ENCODE measurements at places on chromosomes 4 and X.

- no peak for DNase-seq
Observed at GRCh38 chr4:48212165-48212564, 57.5 kb downstream of the TEC start.

GRCh38 chrX:18136816-18137215 is 83.9 kb downstream of the BEND2 start:
- no peak for DNase-seq

GRCh38 chrX:82589410-82589809 is 918.7 kb upstream of the POU3F4 start:
- DNase-seq: no peak

- no peak for DNase-seq
Observed at GRCh38 chr4:168449719-168450452, 30.4 kb downstream of the DDX60L start.

DNA sequence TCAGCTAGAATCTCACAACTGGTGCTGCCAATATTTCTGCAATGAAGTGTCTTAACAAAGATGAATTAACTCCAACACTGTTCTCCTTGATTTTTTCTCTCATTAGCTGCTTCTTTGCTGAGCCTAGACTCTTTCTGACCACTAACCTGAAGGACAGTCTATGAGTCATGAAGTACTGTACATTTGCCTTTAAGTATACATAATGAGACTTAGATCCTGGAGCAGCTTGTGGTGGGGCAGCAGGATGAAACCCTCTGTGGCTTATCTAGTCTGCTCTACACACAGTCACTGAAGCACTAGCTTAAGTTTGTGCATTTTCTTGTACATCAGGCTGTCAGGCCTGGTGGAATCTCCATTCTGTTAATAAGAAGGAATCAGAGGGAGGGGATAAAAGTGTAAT is 307.4 kb upstream of the SMIM31 start:
- DNase-seq: no peak

DNA sequence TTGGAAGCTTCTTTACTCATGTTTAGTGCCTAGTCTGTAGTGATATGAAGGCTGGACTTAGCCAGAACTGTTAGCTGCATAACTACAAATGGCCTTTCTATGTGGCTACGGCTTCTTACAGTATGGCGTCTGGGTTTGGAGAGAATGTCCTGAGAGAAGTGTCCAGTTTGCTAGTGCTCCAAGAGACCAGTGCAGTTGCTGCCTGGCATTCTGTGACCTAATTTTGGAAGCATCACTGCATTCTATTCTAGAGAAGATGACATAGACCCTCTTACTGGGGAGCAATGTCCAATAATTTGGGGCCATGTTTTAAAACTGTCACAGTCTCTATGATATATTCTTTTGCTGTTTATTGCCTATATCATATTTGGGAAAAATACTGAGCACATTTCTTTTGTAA is 74.2 kb downstream of the STAG2 start:
- no peak for DNase-seq

GRCh38 chr4:73185903-73186302 is 72.7 kb downstream of the ANKRD17 start:
- no peak for DNase-seq

- DNase-seq: no peak
Observed at GRCh38 chr4:22997358-22998224, 304.9 kb downstream of the GBA3 start.

DNA sequence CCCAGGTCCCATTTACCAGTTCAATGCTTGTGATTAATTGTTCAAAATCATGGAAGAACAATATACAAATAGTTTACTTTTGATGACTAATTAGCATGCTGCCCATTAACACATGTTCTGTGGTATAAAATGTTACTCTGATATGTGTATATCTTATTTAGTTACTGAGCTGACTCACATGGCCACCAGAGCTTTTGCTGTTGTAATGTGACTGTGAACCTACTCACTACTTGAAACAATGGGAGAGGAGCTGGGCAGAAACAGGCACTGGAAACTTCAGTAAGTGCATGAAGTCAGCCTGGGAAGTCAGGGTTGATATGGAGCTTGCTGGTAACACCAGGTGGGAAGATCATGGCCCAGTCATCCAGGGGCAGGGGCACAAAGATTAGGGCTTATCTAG is 72.7 kb upstream of the MAD2L1 start:
- no peak for DNase-seq

DNA sequence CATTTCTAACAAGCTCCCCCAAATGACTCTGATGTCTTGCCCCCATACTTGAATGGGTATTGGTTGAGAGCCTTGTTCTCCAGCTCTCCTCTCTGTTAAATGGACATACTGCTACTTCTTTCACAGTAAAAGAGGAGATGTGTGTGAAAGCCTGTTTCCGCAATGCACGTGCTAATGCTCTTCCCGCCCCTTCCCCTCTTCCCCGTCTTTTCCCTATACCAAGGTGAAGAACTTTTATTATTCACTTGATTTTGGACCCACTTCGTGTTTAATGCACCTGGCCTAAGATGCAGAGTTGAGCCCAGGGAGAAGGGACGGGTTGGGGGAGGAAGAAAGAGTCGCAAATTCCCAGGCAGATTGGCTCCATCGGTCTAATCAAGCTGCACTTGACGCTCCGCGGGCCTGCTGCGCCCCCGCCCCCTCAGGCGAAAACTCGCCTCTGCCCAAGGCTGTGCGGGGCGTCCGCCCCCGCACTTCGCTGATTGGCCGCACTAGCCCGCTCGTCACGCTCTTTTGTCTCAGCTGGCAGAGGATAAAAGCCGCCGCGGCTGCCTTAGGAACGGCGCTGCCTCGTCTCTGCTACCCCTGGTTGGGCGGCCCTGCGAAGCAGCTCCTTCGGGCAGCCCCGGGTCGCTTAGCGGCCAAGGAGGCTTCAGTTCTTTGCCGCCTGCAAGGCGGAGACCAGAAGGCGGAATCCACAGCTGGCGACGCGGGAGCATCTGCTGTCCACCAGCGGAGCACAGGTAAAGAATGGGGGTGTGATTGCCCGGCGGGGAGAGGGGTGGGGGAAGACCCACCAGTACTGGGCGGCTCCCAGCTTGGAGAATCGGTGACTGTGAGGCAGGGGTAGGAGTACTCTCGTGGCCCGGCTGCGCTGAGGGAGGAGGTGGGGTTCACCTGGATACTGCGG is at the start of gene ZCCHC12:
Gene ZCCHC12 (plus strand): TSS at position 562 of the 910 bp plus-strand sequence. CDS start 1,421 bp downstream, outside the sequence.
- peak; percentile 25 for DNase-seq

DNA sequence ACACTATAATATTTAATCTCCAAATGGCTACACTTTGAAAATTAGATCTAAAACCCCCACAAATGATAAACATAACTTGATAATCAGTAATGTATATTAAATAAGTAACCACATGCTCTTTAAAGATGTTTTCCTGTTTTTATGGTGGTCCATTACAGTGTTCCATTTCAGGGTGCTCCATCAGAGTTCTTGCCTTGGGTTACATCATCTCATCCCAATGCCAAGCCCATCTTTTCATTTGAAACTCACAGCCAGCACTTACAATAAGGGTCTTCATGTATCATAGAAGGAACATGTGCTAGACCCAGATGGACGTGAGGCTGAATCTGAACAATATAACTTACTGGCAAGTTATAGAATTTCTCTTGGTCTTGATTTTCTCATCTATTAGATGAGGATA is 10.5 kb upstream of the PAQR3 start:
- no peak for DNase-seq

GRCh38 chr4:84110040-84110439 is 389.1 kb downstream of the NKX6-1 start:
- no peak for DNase-seq

- DNase-seq: no peak
Observed at GRCh38 chr4:20195071-20195885, 56.4 kb upstream of the SLIT2 start.

- no peak for DNase-seq
Observed at GRCh38 chr4:36402008-36402758, 120.8 kb downstream of the DTHD1 start.

GRCh38 chr4:94533405-94534223 is 81.9 kb downstream of the PDLIM5 start:
- DNase-seq: no peak

- DNase-seq: no peak
Observed at GRCh38 chrX:22392133-22392948, 119.6 kb downstream of the CBLL2 start.

DNA sequence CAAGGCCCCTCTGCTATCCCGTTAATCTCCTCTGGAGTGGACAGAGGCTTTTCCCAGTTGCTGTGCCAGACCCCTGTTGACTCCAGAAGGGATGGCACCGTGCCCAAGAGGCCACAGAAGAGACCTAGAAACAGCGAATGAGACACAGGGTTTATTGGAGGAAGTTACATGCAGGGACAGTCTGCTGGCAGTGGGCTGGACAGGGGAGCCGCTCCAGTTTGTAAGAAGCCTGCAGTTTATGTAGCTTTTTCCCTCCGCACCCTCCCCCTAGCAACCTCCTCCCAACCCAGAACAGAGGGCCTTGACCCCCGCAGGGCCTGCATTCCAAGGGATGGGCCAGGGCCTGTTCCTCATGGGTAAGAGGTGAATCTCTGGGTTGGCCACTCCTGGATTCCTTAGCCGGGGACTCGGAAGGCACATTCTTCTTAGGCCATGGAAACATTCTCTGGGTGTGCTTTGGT is 216.8 kb upstream of the PSAPL1 start:
- no peak for DNase-seq

GRCh38 chrX:120207009-120207605 is 43.5 kb upstream of the ZBTB33 start:
- no peak for DNase-seq

DNA sequence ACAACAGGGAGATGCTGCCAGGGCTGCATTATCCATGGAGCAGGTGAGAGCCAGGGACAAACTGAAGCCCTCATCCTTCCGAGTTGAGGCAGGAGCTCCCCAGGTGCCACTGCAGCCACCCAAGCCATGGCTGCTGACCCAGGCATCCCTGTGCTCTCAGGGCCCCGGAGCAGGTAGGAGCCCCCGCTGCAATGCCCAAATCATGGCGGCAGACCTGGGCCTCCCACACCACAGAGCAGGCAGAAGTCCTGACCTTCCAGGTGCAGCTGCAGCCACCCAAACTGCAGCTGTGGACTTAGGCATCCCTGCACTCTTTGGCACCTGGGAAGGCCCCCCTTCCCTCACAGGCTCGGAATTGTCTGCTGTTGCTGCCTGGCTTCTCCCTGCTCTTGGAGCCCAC is 443.6 kb downstream of the ARAP2 start:
- DNase-seq: no peak

- no peak for DNase-seq
Observed at GRCh38 chr4:3671571-3672464, 94.4 kb upstream of the ADRA2C start.

- no peak for DNase-seq
Observed at GRCh38 chrX:96445531-96446065, 239.0 kb upstream of the DIAPH2 start.

DNA sequence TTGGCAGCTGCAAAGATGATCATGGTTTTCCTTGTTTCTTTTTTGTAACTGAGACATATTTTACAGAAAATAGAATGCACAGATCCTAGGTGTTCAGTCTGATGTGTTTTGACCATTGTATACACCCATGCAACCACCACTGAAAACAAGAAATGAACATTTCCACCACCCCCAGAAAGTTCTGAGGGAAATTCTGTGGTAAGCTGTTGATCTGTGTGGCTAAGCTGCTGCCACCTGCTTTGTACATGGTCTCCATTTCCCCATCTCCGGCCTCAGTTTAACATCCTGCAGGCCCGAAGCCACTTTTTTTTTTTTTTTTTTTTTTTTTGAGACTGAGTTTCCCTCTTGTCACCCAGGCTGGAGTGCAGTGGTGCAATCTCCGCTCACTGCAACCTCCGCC is 65.3 kb downstream of the NYX start:
- no peak for DNase-seq

DNA sequence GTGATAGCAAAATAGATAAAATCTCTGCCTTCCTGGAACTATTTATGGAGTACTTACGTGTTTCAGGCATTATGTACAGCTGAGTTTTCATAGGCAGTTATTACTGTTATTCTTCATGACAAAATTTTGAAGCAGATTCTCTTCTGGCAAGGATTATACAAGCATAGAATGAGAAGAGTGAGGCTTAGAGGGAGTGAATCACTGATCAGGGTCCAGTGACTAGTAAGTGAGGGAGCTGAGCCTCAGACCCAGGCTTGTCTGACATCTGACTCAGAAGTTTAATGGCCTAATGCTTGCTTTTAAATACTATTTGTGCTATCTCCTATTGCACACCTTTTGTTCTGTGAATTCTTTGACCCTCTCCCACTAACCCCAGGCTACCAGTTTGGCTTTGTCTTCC is 110.6 kb downstream of the DTHD1 start:
- no peak for DNase-seq

GRCh38 chr4:7040765-7041164 is 2.4 kb upstream of the TADA2B start:
- no peak for DNase-seq

DNA sequence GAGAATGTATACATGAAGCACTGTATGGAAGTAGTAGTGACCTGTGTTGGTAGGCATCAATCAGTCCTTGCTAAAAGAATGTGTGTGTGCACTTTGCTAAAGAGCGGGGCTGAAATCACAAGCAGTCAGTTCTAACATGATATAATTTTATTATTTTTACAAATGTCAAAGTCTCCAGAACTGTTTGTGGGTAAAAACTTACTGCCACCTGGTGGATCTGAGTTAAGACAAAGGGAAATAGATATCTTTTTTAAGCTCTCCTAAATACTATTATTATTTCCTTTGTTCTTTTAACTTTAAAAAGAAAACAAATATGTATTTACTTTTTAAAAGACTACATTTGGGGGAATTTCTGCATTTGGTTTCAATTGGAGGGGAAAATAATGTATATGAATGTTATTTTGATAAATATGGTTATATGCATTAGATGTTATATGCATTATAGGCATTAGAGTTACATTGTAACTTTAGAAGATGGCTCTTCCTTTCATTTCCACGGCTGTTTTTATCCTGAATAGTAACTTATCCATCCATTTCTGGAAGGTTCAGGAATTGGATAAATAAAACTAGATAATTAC is 7.8 kb upstream of the CLOCK start:
- no peak for DNase-seq

- DNase-seq: no peak
Observed at GRCh38 chr4:185134307-185134869, 8.7 kb upstream of the SLC25A4 start.

- DNase-seq: no peak
Observed at GRCh38 chr4:8703857-8704495, 111.4 kb downstream of the CPZ start.

DNA sequence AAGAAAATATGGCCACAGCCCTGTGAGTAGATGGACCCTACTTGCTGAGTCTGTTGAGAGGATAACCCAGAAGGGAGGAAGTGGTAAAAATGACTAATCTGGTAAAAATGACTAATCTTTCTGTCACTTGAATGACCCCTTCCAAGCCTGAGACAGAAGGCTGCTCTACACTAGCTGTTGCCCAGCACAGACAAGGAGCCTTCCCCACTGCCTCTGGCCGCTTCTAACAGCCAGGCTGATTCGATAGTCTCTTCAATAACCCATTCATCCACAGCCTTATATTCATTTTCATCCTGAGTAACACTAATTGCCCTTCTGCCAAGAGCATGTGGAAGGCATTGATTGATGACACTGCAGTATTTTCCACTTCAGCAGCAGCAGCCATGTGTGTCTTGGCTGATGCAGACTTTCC is 18.4 kb downstream of the MAGEB17 start:
- no peak for DNase-seq

DNA sequence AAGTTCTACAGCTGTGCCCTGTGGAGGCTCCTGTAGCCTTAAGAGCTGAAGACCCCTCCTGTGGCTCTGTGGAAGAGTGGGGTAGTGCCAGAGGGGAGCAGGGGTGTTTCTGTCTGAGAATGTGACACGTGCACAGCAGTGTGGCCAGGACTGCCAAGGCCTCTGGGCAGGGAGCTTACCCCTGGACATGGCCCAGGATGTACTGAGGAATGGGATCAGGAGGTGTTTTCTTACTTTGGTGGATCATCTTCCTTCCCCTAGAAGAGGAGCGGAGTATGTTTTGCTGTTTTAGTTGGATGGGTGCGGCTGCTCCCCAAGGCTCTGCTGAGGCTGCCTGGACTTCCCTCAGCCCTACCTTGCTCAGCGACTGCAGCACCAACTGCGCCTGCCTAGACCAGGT is 342.6 kb downstream of the ARHGAP10 start:
- DNase-seq: no peak
